ENCODE measurements at places on chromosomes 16 and 17. TPM values are rescaled to one million over a fixed set of nuclear protein-coding genes. Genes with fewer than 3 reads are reported as not detected.

GRCh38 chr16:74769586-74770190, 4.9 kb downstream of the FA2H start:
- H3K27ac ChIP-seq: no peak overlapping the region
- H3K4me1 ChIP-seq: peaks cover 5% of the 10 kb centered on the region
- H3K36me3 ChIP-seq: no peaks in the 10 kb centered on the region
- H3K27me3 ChIP-seq: peaks cover 45% of the 10 kb centered on the region

- no peaks in the 10 kb centered on the region for H3K27me3 ChIP-seq
- no peaks in the 10 kb centered on the region for H3K36me3 ChIP-seq
- no peak for DNase-seq
- H3K4me1 ChIP-seq: peaks cover 18% of the 10 kb centered on the region
Observed at GRCh38 chr16:66255647-66256046, 110.8 kb upstream of the CDH5 start.

DNA sequence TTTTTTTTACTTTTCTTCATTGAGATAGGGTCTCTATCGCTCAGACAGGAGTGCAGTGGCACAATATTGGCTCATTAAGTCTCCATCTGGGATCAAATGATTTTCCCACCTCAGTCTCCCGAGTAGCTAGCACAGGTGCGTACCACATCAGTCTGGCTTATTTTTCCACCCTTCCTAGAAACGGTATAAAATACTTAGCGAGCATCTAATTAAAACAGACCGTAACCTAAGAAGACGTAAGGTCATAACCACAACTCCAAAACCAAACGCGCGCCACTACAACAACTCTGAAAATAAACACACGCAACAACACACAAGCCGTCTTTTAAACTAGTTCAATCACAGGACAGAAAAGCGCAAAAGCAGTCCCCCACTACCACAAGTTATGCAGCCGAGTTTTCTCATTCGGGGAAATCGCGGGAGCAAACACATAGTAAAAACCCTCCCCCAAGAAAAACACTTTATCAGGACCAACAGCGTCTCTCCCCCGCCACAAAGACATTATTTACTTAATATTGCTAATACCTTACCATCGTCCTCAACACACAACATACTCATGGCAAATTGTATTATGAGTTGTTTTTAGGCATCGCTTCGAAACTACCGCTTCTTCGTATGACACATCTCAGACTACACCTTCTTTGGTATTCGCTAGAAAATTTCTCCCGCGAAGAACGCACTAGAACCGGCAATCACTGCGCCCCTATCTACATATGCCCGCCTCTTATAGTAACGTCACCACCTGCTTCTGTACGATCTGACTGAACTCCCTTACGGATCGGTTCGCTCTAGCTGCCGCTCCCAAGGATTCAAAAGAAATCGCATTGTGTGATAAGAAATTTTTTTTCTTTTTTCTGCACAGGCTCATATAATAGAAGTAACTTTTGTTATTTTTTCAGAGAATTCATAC, 32.8 kb downstream of the TEX14 start:
- H3K36me3 ChIP-seq: no peaks in the 10 kb centered on the region
- H3K4me3 ChIP-seq: peak overlapping the region; percentile 34
- DNase-seq: peak; percentile 98

DNA sequence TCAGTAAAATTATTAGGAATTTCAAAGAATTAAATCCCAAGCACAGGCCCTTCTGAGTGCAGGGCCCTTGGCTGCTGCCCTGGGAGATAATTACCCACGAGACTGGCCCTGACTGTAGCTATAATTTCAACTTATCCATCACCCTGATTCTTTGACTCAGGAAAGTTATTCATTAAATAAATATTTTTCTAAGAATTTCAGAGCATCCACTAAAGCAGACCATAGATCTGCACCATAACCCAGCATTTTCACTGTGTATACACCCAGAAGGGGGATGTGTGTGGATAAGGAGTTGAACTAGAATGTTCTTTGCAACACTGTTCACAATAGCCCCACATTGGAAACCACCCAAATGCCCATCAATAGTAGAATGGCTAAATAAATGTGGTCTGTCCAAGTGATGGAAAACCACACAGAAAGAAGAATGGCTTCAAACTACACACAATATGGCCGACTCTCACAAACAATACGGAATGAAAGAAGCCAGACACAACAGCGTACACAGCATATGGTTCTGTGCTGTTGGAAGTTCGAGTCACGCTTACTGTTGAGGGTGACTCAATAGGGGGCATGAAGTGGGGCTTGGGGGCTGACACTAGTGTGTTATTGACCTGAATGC, 33.9 kb upstream of the MEAK7 start:
- no peak overlapping the region for H3K27ac ChIP-seq
- no peak for DNase-seq
- no peaks in the 10 kb centered on the region for H3K36me3 ChIP-seq
- H3K4me3 ChIP-seq: no peak overlapping the region
- H3K27me3 ChIP-seq: no peaks in the 10 kb centered on the region
- peaks cover 7% of the 10 kb centered on the region for H3K4me1 ChIP-seq

GRCh38 chr16:65121870-65122723, at the start of gene CDH11:
Gene CDH11, minus strand, starts transcription at chr16:65122063. Its CDS starts 117,194 bp downstream, at chr16:65004869.
- H3K4me1 ChIP-seq: peaks cover 28% of the 10 kb centered on the region
- DNase-seq: peak; percentile 92
- H3K27ac ChIP-seq: peak within 1 kb of the TSS; percentile 96
- peaks cover 33% of the 10 kb centered on the region for H3K27me3 ChIP-seq

DNA sequence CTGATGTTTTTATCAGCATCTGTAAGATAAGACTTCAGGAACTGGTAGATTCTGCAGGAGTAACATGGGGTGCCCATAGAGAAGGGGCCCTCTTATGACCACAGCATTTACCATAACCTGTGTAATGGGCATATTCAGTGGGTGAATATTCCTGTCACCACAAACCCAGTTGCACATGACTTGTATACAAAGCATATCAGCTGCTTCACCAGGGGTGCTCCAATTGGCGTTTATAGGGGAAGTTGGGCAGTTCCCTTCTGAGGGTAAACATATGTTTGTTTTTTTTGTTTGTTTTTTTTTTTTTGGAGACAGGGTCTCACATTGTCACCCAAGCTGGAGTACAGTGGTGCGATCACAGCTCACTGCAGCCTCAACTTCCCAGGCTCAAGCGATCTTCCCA, 11.5 kb upstream of the ZG16 start:
- peaks cover 3% of the 10 kb centered on the region for H3K27me3 ChIP-seq
- DNase-seq: no peak
- H3K4me3 ChIP-seq: no peak overlapping the region
- H3K4me1 ChIP-seq: no peaks in the 10 kb centered on the region
- no peaks in the 10 kb centered on the region for H3K36me3 ChIP-seq

DNA sequence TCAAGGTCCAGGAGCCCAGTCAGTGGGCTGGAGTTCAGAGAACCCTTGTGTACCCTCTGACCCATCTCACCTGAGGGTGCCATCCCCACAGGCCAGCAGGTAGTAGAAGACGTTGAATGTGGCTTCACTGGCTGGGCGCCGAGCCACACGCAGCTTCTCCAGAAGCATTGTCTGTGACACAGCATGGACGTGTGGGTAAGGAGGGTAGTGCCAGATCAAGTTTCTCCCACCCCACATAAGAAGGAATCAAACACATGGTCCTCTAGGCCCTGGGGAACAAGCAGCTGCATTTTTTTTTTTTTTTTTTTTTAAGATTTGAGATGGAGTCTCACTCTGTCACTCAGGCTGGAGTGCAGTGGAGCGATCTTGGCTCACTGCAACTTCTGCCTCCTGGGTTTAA, 60.9 kb downstream of the MYO18A start:
- no peak overlapping the region for H3K27ac ChIP-seq
- H3K4me1 ChIP-seq: peaks cover 9% of the 10 kb centered on the region
- H3K27me3 ChIP-seq: no peaks in the 10 kb centered on the region
- H3K4me3 ChIP-seq: no peak overlapping the region

DNA sequence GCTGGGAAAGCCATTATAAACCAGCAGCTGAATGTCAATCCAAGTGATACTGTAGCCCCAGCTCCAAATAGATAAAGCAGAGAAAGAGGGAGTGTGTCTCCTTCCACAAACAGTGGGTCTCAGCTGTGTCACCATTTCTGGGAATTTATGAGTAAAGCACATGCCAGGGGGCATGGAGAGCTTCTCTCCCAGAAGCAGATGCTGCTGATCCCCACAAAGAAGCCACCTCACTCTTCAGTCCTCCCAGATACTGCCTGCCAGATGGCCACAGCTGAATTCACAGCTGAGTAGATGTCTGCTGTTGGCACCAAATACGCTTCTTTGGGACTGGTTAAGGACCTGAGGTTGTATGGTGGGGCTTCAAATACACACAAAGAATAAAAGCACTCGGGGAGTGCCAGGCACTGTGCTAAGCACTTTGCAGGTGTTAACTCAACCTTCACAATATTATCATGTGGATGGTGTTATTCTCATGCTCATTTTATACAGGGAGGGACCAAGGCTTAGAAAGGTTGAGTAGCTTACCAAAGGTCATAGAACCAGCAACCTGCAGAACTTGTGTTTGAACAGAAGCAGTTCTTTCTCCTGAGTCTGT, 298.3 kb downstream of the CDH11 start:
- no peaks in the 10 kb centered on the region for H3K27me3 ChIP-seq
- peaks cover 5% of the 10 kb centered on the region for H3K4me1 ChIP-seq
- H3K36me3 ChIP-seq: no peaks in the 10 kb centered on the region
- no peak overlapping the region for H3K4me3 ChIP-seq
- no peak overlapping the region for H3K27ac ChIP-seq

- H3K4me3 ChIP-seq: no peak overlapping the region
- H3K36me3 ChIP-seq: no peaks in the 10 kb centered on the region
- H3K27ac ChIP-seq: no peak overlapping the region
Observed at GRCh38 chr16:58411736-58412614, 19.7 kb downstream of the GINS3 start.

DNA sequence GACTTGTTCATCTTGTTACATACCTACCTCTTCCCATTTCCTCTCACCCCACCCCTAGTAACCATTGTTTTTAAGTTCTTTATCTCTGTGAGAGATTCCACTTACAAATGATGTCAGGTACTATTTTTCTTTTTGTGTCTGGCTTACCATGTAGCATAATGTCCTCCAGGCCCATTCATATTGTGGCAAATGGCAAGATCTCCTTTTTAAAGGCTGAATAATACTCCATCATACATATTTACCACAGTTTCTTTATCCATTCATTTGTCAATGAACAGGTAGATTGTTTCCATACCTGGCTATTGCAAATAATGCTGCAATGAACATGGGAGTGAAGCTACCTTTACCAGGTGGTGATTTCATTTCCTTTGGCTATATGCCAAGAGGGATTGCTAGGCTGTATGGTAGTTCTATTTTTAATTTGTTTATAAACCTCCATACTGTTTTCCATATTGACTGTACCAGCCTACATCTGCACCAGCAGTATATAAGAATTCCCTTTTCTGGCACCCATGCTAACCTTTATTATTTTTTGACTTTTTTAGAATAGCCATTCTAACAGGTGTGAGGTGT, 53.9 kb downstream of the NSRP1 start:
- H3K36me3 ChIP-seq: peaks cover 2% of the 10 kb centered on the region
- no peaks in the 10 kb centered on the region for H3K4me1 ChIP-seq
- H3K27me3 ChIP-seq: no peaks in the 10 kb centered on the region
- DNase-seq: no peak
- no peak overlapping the region for H3K4me3 ChIP-seq

- H3K27ac ChIP-seq: no peak overlapping the region
- peak; percentile 60 for DNase-seq
- peaks cover 20% of the 10 kb centered on the region for H3K27me3 ChIP-seq
- no peaks in the 10 kb centered on the region for H3K36me3 ChIP-seq
- H3K4me3 ChIP-seq: no peak overlapping the region
- no peaks in the 10 kb centered on the region for H3K4me1 ChIP-seq
Observed at GRCh38 chr17:33628500-33629346, 335.6 kb upstream of the ASIC2 start.

DNA sequence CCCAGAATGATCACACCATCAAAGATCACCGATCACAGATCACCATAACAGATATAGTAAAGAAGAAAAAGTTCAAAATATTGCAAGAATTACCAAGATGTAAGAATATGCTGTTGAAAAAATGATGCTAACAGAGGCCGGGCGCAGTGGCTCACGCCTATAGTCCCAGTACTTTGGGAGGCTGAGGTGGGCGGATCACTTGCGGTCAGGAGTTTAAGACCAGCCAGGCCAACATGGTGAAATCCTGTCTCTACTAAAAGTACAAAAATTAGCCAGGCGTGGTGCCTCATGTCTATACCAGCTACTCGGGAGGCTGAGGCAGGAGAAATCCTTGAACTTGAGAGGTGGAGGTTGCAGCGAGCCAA, 53.2 kb downstream of the CPPED1 start:
- no peaks in the 10 kb centered on the region for H3K36me3 ChIP-seq
- H3K27me3 ChIP-seq: no peaks in the 10 kb centered on the region
- no peak overlapping the region for H3K4me3 ChIP-seq
- H3K4me1 ChIP-seq: no peaks in the 10 kb centered on the region

DNA sequence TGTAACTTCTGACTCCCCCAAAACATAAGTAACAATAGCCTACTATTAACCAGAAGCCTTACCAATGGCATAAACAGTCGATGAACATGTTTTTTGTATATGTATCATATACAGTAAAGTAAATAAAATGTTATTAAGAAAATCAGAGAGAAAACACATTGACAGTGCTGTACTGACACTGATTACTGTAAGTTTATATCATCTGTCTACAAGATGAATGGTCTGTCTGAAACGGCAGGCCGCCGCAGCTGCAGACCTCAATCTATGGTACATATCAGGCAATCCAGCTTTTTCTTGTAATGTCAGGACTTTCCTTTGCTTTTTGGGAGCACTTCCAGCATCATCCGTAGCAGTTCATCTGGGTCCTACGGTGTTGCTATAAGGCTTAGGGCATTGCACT, 44.2 kb upstream of the RPH3AL start:
- H3K36me3 ChIP-seq: no peaks in the 10 kb centered on the region
- H3K27me3 ChIP-seq: no peaks in the 10 kb centered on the region
- H3K4me1 ChIP-seq: no peaks in the 10 kb centered on the region
- no peak overlapping the region for H3K4me3 ChIP-seq
- DNase-seq: no peak
- no peak overlapping the region for H3K27ac ChIP-seq

GRCh38 chr16:74623214-74623838, 16.4 kb upstream of the GLG1 start:
- H3K4me1 ChIP-seq: no peaks in the 10 kb centered on the region
- H3K36me3 ChIP-seq: peaks cover 64% of the 10 kb centered on the region
- DNase-seq: peak; percentile 61
- H3K27me3 ChIP-seq: no peaks in the 10 kb centered on the region

The SPN gene
- total RNA-seq: 0.31 TPM

The YBX2 gene
- 0.58 TPM for total RNA-seq

The NRN1L gene
- 0.75 TPM for total RNA-seq

The TELO2 gene
- 14.5 TPM for total RNA-seq
